Esophagus muscularis mucosa (tissue), 4 donors: ENCODE measurements at places on chromosomes 13 and 19. TPM values are rescaled to one million over a fixed set of nuclear protein-coding genes. Genes with fewer than 3 reads are reported as not detected.

GRCh38 chr19:56710437-56710836, 38.9 kb upstream of the ZNF835 start:
- DNase-seq: no peak

DNA sequence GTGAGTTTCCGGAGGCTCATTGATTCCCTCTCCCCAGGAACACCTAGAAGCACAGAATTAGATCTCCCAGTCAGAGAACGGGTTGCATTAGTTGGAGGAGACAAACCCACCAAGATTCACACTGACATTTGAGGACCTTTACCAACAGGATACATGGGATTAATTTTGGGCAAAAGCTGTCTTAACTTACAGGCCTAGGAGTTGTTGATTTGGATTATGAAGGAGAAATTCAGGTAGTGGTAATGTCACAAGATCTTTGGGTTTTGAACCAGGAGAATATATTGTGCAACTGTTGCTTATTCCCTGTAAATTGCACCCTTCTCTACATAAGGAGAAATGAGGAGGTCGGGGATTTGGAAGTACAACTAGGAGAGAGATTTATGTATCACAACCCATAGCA, 38.0 kb downstream of the POSTN start:
- no peak for DNase-seq

Gene GRIN2D
- total RNA-seq: 0.19 TPM

Gene FFAR2
- not detected for total RNA-seq
